ENCODE measurements at places on chromosomes 3 and 15. TPM values are rescaled to one million over a fixed set of nuclear protein-coding genes. Genes with fewer than 3 reads are reported as not detected.
A peak's percentile ranks its signal among the peaks of the same experiment; 100 is the strongest.

DNA sequence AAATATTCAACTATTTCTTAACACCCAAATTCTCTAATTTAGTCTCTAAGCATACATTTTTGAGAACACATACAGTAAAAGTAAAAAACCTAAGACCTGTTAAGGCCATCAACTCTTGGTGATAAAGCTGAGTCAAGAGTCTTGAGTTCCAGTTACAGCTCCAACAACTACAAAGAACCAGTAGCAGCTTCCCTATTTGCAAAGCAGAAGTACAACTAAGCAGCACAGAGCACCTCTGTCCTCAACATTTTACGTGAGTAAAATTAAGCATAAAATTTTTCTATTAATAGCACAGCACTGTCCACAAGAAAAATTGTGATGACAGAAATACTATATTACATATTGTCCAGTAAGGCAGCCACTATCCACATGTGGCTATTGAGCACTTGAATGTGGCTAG lies 4.4 kb downstream of the PCOLCE2 start:
- H3K27me3 ChIP-seq = no peaks in the 10 kb centered on the region
- no peak for DNase-seq

GRCh38 chr15:32857732-32858131 lies 139.9 kb downstream of the GREM1 start:
- DNase-seq = no peak
- H3K36me3 ChIP-seq = no peaks in the 10 kb centered on the region
- H3K27me3 ChIP-seq = no peaks in the 10 kb centered on the region

GRCh38 chr3:97817965-97818364 lies 3.8 kb upstream of the CRYBG3 start:
- no peak for DNase-seq
- H3K4me3 ChIP-seq = no peak overlapping the region
- H3K27ac ChIP-seq = no peak overlapping the region

DNA sequence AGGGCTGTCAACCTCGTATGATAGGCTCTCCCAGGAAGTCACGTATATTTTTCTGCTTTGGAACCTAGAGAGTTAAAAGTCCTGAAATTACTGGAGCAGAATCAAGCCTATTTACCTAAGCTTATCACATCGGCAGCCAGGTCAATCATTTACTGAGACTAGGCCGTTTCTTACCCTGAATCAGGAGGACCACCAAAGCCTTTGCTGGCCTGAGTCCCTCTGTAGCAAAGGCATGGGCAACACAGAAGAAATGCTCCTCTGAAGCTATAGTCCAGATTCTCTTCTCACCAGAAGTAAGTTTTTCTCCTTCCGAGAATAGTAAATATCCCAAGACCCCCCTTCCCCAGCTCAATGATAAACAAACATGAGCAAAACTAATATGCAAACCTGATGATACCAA lies 125.9 kb upstream of the PHLDB2 start:
- peaks cover 17% of the 10 kb centered on the region for H3K4me1 ChIP-seq
- H3K36me3 ChIP-seq = no peaks in the 10 kb centered on the region
- H3K27me3 ChIP-seq = no peaks in the 10 kb centered on the region
- no peak overlapping the region for H3K27ac ChIP-seq
- DNase-seq = no peak

The RLBP1 gene
- not detected for total RNA-seq

GRCh38 chr15:86540840-86541467 lies 461.3 kb downstream of the AGBL1 start:
- H3K36me3 ChIP-seq = no peaks in the 10 kb centered on the region
- no peaks in the 10 kb centered on the region for H3K27me3 ChIP-seq
- H3K27ac ChIP-seq = no peak overlapping the region

The SNTN gene
- 1.8 TPM for total RNA-seq

The RAB6B gene
- total RNA-seq = 5.5 TPM

DNA sequence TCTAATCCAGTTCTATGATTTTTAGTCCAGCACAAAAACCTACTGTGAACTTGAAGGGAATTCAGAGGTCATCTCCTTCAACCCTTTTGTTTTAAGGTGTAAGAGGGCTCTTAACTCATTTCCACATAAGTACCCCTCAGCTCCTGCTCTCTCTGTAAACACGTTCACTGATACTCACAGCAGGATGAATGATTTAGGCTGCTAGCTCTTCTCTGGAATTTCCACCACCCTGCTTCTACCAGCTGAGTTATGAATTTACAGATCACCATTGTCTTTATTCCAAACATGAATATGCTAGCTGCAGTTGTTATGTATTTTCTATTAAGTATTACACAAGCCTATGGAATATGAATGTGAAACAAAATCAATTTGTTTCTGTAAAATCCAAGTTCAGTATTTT lies 101.3 kb upstream of the NANOGP8 start:
- no peaks in the 10 kb centered on the region for H3K36me3 ChIP-seq
- no peaks in the 10 kb centered on the region for H3K4me1 ChIP-seq
- no peak overlapping the region for H3K27ac ChIP-seq
- no peaks in the 10 kb centered on the region for H3K27me3 ChIP-seq

The SHC4 gene
- 0.35 TPM for total RNA-seq

DNA sequence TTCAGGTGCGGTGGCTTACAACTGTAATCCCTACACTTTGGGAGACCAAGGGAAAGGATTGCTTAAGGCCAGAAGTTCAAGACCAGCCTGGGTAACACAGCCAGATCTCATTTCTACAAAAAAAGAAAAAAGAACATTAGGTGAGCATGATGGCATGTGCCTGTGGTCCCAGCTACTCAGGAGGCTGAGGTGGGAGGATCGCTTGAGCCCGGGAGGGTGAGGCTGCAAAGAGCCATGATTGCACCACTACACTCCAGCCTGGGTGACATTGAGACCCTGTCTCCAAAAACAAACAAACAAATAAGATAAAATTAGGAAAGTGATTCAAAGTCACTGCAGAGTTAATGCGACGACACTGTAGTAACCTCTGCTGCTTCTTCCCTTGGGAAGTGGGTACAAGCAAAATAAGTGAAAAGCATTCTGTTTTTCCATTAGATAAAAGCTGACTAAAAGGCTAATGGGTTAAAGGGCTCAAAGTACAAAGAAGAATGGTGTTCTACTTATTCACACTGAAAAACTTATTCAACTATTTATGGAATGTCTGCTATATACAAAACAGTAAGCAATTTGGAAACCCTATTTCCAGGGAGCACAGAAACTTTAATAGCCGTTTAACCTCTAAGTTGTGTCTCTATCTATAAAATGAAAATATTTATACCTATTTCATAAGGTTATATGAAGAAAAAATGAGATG lies 8.0 kb upstream of the RPS27L start:
- no peak overlapping the region for H3K27ac ChIP-seq
- no peaks in the 10 kb centered on the region for H3K4me1 ChIP-seq
- no peaks in the 10 kb centered on the region for H3K36me3 ChIP-seq
- no peaks in the 10 kb centered on the region for H3K27me3 ChIP-seq

The GNB4 gene
- total RNA-seq = 19.1 TPM

- no peaks in the 10 kb centered on the region for H3K36me3 ChIP-seq
- no peak overlapping the region for H3K4me3 ChIP-seq
- no peak for DNase-seq
- H3K27ac ChIP-seq = no peak overlapping the region
- H3K27me3 ChIP-seq = no peaks in the 10 kb centered on the region
Measured at GRCh38 chr3:119769394-119770149, 12.3 kb upstream of the NR1I2 start.

GRCh38 chr3:55893045-55893664 lies 406.0 kb upstream of the WNT5A start:
- no peak overlapping the region for H3K4me3 ChIP-seq
- no peaks in the 10 kb centered on the region for H3K27me3 ChIP-seq
- H3K27ac ChIP-seq = no peak overlapping the region
- no peak for DNase-seq

DNA sequence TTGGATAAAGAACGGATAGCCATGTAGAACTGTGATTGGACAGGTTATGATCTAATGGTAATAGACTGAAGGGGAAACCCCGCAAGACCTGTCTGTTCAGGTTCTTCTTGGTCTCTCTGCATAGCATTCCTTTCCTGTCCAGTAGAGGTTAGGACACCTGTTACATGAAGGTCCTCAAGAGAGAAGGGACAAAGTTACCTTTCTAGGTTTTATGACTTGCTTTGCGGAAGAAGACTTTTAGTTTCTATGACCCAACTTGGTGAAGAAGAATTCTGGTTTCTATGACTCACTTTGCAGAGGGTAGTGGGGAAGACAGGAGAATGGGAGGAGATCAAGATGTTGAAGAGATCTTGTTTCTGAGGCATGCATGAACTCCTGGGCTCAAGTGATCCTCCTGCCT lies 97.9 kb upstream of the C3orf80 start:
- H3K4me1 ChIP-seq = no peaks in the 10 kb centered on the region
- no peaks in the 10 kb centered on the region for H3K36me3 ChIP-seq
- no peak overlapping the region for H3K4me3 ChIP-seq

- H3K27me3 ChIP-seq = no peaks in the 10 kb centered on the region
- no peaks in the 10 kb centered on the region for H3K36me3 ChIP-seq
- no peak overlapping the region for H3K4me3 ChIP-seq
- peak overlapping the region; percentile 53 for H3K27ac ChIP-seq
- peaks cover 11% of the 10 kb centered on the region for H3K4me1 ChIP-seq
Measured at GRCh38 chr15:40263024-40263754, 19.7 kb downstream of the ANKRD63 start.

- H3K27me3 ChIP-seq = no peaks in the 10 kb centered on the region
- peaks cover 20% of the 10 kb centered on the region for H3K4me1 ChIP-seq
- H3K4me3 ChIP-seq = no peak overlapping the region
- no peak for DNase-seq
- H3K36me3 ChIP-seq = no peaks in the 10 kb centered on the region
Measured at GRCh38 chr3:134236505-134237170, 14.0 kb downstream of the RYK start.

- no peak overlapping the region for H3K27ac ChIP-seq
- H3K36me3 ChIP-seq = no peaks in the 10 kb centered on the region
- peaks cover 1% of the 10 kb centered on the region for H3K4me1 ChIP-seq
- no peaks in the 10 kb centered on the region for H3K27me3 ChIP-seq
Measured at GRCh38 chr3:98013411-98014267, 21.5 kb downstream of the GABRR3 start.

GRCh38 chr3:59481776-59482400 lies 432.1 kb upstream of the CFAP20DC start:
- no peak for DNase-seq
- H3K36me3 ChIP-seq = no peaks in the 10 kb centered on the region
- no peak overlapping the region for H3K27ac ChIP-seq
- H3K4me1 ChIP-seq = no peaks in the 10 kb centered on the region
- no peak overlapping the region for H3K4me3 ChIP-seq

DNA sequence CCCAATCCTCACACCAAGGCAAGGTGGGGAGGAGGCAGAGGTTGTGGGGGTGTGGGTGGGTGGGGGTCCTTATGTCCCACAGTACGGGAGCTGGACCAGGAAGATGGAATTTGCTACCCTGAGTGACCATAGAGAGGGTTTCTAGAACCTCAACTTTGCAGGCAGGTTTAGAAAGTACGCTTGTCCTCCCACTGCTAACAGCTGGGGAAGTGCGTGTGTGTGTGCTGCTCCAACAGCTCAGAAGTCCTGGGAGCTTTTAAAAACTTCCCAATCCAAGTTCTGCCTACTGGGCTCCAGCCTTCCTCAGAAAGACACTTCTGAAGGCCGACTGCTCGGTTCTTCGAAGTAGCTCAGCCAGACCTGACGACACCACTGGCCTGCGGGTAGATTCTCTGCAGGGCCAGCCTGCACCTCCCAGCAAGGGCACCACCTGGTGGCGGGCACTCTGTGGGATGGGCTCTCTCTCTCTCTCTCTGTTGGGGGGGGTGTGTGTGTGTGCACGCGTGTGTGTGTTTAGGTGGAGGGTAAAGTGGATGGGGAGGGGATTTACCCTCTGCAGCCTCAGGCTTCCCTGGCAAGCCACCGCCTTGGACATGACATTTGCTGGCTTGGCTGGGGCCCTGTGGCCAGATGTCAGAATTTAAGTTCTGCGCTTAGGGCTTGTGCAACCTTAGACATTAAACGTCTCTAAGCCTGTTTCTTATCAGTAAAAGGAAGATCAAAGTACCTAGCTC lies 15.6 kb downstream of the TMEM158 start:
- DNase-seq = peak; percentile 53
- H3K36me3 ChIP-seq = no peaks in the 10 kb centered on the region
- no peak overlapping the region for H3K27ac ChIP-seq
- H3K4me3 ChIP-seq = no peak overlapping the region
- no peaks in the 10 kb centered on the region for H3K27me3 ChIP-seq

- H3K27ac ChIP-seq = no peak overlapping the region
- DNase-seq = no peak
- H3K4me1 ChIP-seq = no peaks in the 10 kb centered on the region
- H3K27me3 ChIP-seq = no peaks in the 10 kb centered on the region
- H3K4me3 ChIP-seq = no peak overlapping the region
Measured at GRCh38 chr3:179476215-179476614, 24.9 kb upstream of the GNB4 start.

GRCh38 chr3:172580680-172581401 lies 57.6 kb upstream of the TNFSF10 start:
- no peak overlapping the region for H3K27ac ChIP-seq
- H3K36me3 ChIP-seq = no peaks in the 10 kb centered on the region
- no peaks in the 10 kb centered on the region for H3K4me1 ChIP-seq
- DNase-seq = no peak
- no peak overlapping the region for H3K4me3 ChIP-seq

GRCh38 chr15:74426404-74427281 lies 7.1 kb downstream of the SEMA7A start:
- no peaks in the 10 kb centered on the region for H3K36me3 ChIP-seq
- no peaks in the 10 kb centered on the region for H3K27me3 ChIP-seq
- no peak for DNase-seq
- peaks cover 20% of the 10 kb centered on the region for H3K4me1 ChIP-seq

DNA sequence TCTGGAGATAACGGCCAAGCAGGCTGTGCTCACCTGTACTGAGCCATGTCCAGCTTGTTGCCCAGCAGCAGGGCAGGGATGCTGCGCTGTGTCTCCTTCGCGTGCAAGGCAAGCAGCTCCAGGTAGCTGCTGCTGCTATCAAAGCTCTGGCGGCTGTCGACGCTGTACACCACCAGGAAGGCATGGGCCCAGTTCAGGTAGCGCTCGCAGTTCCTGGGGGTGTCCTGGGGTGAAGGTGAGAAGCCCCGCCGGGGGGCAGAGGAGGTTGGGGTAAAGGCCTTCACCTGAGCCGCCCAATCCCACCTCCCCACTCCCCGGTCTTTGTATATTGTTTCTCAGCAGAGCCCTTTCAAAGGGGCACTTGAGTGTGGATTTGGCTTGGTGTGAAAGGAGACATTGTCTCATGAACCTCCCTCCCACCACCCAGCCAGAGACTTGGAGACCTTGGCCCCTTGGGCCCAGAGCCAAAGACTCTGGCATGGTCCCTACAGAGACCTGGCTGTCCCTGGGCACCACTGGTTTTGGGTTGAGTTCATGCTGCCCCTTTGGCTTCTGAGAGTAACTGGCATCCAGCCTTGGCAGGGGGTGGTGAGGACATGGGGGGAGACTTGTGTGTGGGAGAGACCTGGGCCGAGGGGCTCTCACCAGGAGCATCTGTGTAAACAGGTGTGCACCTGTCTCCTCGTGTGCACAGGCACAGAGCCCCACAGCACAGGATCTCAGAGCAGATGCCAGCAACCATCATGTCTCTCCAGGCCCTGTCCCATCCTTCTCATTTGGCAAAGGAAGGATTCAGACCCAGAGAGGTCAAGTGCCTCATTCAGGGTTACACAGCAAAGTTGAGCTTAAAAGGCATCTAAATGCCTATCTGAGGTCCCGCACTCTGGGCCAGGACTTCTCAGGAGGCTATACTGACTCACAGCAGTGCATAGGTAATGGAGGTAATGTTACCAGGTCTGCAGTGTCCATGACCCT lies 9.1 kb downstream of the RASL12 start:
- no peaks in the 10 kb centered on the region for H3K4me1 ChIP-seq
- no peak overlapping the region for H3K4me3 ChIP-seq
- no peak overlapping the region for H3K27ac ChIP-seq
- peak; percentile 21 for DNase-seq
- no peaks in the 10 kb centered on the region for H3K36me3 ChIP-seq

The RPL39L gene
- total RNA-seq = 0.99 TPM

The ZMYND10 gene
- total RNA-seq = 75.1 TPM

Measured in ovary (tissue), 10 donors.